Gastroesophageal sphincter (tissue), 4 donors: ENCODE measurements at places on chromosomes 4 and X. TPM values are rescaled to one million over a fixed set of nuclear protein-coding genes. Genes with fewer than 3 reads are reported as not detected.

The WAS gene
- total RNA-seq, result 4.2 TPM

The STK32B gene
- total RNA-seq, result 2.1 TPM

The KIT gene
- 25.4 TPM for total RNA-seq

The CITED1 gene
- total RNA-seq, result not detected

The ARHGAP36 gene
- total RNA-seq, result 0.10 TPM

DNA sequence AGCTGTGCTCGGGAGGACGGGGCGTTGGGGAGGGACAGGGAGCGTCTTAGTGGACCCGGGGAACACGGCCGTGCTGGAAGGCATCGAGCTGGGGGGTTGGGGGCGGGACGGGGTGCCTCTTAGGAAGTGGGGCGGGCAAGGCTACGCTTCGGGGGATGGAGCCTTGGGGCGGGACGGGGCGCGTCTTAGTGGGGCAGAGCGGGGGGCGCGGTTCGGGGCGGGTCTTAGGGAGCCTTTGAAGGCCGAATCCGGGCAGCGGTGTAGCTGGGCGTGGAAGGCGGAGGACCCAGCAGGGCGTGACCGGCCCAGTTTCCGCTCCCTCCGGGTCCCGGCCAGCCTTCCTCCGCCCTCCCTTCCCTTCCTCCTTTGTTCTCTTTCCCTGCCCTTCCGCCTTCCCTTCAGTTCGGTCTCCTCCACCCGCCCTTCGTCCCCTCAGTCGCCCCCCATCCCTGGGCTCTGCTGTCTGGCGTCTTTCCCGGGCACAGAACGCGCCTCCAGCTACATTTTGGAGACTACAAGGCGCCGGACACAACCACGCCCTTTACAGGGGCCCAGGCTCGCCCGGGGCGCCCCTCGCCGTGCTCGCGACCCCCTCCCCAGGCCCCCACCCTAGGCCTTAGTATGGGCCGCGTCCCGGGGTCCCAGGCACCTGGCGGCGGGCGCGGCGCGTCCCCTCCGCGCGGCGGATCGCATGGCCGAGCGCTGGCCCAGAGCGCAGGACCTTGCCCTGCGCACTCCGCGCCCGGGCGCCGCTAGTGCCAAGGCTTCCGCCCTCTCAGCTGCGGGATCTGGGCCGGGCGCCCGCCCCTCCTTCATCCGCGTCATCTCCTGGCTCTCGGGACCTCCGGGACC, at the start of gene ARSD:
Gene ARSD (minus strand): TSS at position 757 of the 852 bp plus-strand sequence. CDS start 64 bp downstream, at position 693.
- H3K36me3 ChIP-seq, result no peaks in the 10 kb centered on the region
- peak within 1 kb of the TSS; percentile 99 for H3K27ac ChIP-seq
- H3K27me3 ChIP-seq, result no peaks in the 10 kb centered on the region
- H3K4me1 ChIP-seq, result no peaks in the 10 kb centered on the region

- no peaks in the 10 kb centered on the region for H3K27me3 ChIP-seq
- no peak for ATAC-seq
- no peak overlapping the region for H3K27ac ChIP-seq
- no peaks in the 10 kb centered on the region for H3K36me3 ChIP-seq
These were observed 66.0 kb upstream of the DDX60 start for GRCh38 chr4:168384437-168385141.

DNA sequence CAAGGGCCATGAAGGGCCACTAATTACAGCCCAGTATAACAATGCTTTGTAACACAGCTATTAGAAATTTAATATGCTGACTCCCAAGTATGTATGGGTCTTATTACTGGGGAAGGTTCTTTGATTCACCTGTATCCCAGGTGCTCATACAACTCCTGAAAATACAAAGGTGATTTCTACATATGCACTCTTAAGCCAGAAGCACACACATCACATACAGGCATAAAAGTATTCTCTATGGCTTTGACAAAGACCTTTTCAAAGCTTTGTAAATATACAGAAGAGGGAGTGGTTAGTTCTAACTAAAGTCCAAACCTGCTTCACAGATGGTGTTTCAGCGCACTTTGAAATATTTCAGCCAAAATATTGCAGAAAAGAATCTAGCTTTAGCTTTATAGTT, 191.5 kb downstream of the SNCA start:
- peaks cover 5% of the 10 kb centered on the region for H3K27me3 ChIP-seq
- H3K4me1 ChIP-seq, result no peaks in the 10 kb centered on the region
- no peak overlapping the region for H3K27ac ChIP-seq
- H3K4me3 ChIP-seq, result no peak overlapping the region

DNA sequence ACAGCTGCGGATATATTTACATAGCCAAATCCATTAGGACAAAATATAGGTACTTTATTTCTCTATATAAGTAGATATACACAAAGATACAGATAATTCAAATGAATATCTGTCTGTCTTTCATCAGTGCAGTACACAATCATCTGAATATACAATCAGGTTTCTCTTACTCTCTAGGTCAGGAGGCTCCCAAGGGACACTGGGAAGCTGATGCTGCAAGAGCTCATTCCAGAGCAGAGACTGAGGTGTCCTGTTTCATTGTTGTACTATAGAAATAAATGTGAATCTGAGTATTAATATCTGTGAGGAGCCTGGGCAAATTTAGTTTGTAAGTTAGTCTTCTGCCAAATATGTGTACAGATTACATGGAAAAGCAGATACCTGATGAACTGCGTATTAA, 4.2 kb downstream of the TLL1 start:
- no peaks in the 10 kb centered on the region for H3K4me1 ChIP-seq
- no peak overlapping the region for H3K27ac ChIP-seq
- ATAC-seq, result no peak
- no peaks in the 10 kb centered on the region for H3K36me3 ChIP-seq
- H3K27me3 ChIP-seq, result peaks cover 4% of the 10 kb centered on the region
- H3K4me3 ChIP-seq, result no peak overlapping the region

DNA sequence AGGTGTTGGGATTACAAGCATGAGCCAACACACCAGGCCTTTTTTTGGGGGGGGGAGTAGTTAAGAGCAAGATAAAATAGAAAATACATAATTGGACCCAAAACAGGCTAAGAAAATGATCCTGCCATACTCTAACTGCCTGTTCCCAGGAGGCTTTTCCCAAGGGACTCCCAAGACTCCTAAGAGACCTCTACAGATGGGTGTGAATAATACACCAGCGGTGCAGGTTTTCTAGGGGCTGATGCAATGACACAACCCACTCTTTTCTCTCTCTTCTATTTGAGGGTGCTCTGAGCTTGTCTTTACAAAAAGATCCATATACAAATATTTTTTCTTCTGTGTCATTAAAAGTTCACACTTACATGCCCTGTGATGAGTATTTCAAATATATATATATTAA, 116.9 kb downstream of the RASL11B start:
- no peak overlapping the region for H3K27ac ChIP-seq
- H3K4me1 ChIP-seq, result peaks cover under 1% of the 10 kb centered on the region
- no peaks in the 10 kb centered on the region for H3K27me3 ChIP-seq
- ATAC-seq, result no peak
- no peaks in the 10 kb centered on the region for H3K36me3 ChIP-seq
